ENCODE measurements at places on chromosomes 16 and 17.

DNA sequence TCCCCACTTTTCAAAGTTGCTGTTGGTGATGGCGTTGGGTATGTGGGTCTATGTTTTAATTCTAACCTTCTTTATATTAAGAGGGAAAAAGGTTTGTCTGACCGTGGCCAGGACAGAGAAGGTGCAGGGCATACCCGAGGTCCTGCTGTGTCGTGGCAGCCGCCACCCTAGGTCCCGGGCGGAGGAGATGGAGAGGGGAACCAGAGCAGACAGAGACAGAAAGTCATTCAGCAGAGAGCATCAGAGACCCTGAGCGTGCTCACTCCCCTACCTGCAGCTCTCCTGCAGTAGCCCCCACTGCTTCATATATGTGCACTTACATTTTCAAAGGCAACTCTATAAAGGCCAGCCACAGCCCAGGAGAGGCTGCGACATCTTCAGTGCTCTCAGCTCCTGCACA is 327.2 kb upstream of the TNRC6C start:
- DNase-seq, result no peak

DNA sequence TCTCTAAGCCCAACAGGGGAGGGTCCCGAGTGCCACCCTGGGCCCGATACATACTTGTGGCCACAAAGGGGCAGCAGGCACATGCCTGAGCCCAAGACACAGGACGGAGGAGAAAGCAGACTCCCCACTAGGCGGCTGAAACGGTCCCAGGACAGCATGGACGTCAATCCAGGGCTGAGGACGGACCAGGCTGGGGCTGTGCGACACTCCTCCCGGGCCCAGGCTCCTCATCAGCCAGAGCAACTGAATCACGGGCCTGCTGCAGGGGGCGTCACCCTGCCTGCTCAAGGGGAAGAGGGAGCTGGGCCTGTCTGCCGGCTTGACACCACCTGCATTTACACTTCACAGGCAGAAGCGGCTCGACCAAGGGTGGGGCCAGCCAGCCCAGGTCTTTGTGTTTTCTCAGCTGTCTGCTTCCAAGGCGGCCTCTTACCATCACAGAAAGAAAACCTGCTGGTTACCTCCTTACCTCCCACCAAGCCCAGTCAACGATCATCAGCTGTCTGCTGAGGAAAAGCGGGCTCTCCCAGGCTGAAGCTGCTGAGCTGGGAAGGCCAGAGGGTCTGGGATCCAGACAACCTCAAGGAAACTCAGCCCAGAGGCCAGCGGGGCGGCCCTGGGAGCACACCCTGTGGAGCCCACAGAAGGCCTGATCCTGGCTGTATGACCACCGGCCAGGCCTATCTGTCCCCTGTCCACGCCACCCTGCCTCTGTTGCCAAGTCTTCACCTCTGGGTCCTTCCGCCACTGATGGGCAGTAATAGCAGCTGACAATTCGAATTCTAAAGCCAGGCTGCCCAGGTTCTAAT is 26.4 kb downstream of the KIFC3 start:
- DNase-seq, result no peak

DNA sequence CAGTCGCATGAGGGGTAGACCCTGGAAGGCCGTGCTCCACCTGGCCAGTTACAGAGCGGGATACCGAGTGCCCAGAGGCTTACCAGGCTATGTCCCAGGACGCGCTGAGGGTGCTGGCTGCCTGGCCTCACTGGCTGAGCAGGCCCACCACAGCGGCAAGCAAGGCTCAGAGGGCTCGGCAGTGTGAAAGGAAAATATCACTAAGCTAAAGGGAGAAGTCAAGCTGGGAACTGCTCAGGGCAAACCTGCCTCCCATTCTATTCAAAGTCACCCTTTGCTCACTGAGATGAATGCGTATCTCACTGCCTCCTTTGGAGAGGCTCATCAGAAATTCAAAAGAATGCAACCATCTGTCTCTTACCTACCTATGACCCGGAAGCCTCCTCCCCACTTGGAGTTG is 37.4 kb downstream of the CCDC57 start:
- DNase-seq, result no peak

GRCh38 chr17:65173976-65174683 is 37.0 kb downstream of the RGS9 start:
- no peak for DNase-seq

DNA sequence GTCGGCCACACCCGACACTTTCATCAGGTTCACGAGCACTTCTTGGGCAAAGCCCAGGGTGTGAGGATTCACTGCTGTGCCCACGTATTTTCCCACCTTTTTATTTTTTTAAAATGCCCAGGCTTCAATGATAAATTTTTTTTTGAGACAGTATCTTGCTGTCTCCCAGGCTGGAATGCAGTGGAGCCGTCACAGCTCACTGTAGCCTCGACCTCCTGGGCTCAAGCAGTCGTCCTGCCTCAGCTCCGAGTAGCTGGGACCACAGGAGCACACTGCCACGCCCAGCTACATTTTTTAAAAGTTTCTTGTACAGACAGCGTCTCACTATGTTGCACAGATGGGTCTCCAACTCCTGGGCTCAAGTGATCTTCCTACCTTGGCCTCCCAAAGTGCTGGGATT is 17.8 kb downstream of the UTS2R start:
- DNase-seq, result no peak

DNA sequence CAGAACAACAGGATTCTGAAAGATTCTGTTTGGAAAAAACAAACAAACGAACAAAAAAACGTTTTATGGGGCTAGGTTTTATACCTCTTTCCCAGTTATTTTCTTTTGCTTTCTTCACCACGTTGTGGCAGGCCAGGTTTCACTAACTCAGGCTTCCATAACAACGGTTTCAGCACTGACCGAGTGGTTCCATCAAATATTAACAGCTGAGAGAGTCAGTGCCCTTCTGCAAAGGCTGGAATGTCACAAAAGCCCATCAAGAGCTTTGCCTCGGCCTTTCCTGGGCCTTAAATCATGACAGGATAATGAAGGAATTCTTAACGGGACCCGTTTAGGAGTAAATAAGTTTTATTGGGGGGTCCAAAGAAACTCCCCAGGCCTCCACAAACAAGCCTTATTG is 34.2 kb downstream of the MPHOSPH6 start:
- no peak for DNase-seq

- DNase-seq, result no peak
Observed at GRCh38 chr17:1750628-1751027, 8.0 kb downstream of the SERPINF2 start.

DNA sequence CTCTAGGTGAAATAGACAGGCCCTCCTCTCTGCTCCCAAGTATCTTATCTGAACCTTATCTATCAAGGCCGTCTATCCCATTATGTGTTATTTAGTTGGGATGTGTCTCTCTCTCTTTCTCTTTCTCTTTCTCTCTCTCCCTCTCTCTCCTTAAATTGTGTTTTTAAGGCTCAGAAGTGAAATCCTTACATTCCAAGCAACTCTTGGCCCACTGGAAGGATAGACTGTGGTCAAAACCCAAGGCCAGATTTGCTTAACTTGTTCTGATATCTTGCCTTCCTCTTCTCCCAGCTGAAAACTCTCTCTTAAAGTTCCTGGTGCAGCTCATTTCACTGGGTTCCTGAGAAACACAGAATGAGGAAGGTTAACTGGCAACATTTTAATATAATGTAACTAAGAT is 14.7 kb downstream of the CDRT4 start:
- no peak for DNase-seq

DNA sequence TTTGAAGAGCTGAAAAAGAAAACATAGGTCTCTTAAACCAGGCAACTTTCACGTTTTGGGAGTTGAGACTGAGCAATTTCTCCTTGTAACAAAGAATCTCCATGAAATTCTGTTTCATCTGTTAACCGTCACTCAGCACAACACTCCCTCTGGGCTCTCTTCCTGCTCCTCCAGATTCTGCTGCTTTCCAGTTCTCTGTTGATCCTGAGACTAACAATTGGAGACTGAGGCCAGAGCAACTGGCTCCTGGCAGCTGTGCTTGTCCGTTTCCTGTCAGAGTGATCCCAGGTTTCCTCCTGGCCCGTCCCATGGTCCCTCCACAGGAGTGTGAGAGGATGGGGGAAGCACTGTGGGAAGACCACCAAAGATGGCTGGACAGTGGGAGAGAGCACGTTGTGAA is 32.5 kb downstream of the IST1 start:
- DNase-seq, result no peak

DNA sequence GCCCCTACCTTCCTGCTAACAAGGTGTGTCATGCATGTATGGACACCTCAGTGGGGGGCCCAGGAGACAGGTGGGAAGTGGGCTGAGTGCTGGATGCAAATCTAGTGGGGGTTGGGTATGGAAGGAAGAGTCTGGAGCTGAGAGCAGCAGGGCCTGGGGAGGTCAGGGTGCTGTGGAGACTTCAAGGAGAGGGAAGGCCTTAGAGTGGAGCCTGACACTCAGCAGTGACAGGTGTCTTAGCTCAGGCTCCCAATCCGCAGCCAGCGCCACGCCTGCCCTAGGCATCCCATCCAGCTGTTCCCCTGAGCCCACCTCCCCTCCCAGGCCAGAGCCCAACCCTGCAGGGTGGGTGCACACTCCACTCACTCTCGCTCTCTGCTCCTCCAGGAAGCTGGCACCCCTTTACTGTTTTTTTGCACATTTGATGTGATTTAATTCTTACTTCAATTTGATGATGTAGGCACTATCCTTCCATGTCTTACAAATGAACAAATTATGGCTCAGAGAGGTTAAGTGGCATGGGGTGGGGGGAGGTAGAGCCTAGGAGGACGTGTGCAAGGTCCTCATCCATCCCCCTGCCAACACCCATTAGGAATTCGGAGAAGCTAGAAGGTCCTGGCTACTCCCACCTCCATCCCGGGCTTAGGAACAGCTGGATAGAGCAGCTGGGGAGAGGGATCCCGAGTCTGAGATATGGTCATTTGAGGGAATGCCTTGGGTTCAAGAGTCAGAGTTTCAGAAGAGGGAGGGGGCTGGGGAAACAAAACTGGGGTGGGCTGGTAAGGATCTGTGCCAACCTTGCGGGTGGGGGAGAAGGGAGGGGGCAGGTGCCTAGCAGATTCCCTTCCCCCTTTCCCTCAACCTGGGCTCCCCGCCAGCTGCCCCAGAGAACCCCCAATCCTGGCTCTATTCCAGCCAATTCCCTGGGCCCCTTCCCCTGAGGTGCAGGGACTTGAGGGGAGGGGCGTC is 2.1 kb downstream of the FAM171A2 start:
- no peak for DNase-seq

DNA sequence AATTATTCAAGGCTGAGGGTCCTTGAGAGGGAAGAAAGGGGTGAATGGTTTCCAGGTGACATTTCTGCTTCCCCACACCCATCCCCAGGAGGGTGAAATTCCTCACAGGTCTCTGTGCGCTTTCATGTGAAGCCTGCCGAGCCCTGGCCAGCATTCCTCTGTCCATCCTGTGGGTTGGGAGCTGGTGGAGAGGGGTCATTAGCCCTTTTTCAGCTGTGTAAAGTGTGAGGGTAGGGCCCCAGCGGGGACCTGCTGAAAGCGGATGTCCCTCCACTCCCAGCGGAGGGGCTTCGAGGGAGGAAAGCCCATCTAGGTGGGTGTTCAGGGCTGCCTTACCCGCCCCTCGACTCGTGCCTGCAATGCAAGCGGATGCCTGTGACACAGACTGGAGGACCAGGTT is 53.3 kb upstream of the DLX4 start:
- no peak for DNase-seq

DNA sequence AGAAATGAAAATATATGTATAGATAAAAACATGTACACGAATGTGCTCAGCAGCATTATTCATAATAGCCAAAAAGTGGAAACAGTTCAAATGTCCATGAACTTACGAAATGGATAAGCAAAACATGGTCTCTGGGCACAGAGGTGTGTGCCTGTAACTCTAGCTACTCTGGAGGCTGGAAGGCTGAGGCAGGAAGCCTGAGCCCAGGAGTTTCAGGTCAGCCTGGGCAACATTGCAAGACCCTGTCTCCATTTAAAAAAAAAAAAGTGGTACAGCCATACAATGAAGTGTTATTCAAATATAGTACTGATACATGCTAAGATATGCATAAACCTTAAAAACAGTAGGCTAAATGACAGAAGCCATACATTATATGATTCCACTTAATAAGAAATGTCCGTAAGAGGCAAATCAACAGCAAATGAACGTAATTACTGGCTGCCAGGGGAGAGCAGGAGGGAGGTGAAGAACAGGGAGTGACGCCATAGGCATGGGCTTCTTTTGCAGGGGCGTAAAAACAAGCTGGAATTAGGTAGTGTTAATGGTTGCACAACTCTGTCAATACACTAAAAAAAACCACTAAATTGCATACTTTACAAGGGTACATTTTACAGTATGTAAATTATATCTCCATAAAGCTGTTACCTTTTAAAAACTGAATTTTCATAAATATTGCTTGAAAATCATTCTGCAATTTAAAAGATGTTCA is 87.2 kb upstream of the PLEKHM1 start:
- no peak for DNase-seq

DNA sequence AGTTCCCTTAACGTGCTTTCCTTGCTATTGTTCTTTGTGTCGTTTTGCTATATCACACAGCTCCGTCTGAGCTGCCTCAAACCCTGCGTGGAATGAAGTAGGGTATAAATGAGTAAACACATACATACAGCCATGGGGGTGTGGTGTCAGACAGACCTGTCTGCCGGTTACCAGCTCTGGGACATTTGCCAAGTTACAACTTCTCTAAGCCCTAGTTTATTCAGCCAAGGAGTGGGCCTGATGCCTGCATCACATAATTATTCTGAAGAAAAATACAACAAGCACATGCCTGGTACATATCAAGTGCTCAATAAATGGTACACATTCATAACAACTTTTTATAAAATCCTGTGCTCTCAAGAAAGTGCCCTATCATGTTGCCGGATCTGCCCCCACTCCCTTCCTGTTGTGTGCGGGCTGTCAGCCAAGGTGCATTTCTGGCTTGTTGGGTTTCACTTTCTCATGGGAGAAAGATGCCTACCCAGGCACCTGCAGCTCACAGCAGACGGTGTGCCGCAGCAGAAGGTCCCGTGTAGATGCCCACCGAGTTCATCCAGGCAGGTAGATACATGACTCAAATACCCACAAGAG is 30.5 kb downstream of the SMPD3 start:
- peak; percentile 96 for DNase-seq

DNA sequence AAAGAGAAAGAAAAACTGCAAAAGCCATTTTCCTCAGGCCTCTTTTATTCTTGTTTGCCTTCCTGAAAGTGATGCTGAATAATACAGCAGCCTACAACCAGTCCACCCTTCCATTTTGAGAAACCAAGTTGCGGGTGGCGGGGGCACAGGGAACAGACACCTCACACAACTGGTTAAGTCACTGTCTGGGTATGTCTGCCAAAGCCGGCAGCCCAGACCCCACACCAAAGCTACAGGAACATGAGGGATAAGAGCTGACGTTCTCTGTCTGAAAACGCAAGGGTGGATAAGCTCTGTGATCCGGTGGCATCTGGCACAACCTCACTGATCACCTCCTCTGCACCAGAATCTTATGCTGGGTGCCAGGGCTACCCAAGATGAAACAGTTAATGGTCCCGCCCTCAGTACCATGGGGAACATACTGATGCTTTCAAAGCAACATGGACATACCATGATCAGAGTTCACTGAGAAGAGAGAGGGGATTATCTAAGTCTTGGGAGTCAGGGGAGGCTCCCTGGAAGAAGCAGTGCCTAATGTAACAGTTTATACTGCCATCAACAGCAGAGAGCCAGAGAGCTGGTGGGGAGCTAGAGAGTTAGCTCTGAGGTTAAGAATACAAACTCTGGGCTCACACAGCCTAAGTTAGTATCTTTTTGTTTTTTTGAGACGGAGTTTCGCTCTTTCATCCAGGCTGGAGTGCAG is 53.5 kb downstream of the ERCC4 start:
- DNase-seq, result no peak

GRCh38 chr17:61442878-61443474 is 9.2 kb upstream of the TBX4 start:
- no peak for DNase-seq
